ENCODE measurements at places on chromosomes 3 and 15.

DNA sequence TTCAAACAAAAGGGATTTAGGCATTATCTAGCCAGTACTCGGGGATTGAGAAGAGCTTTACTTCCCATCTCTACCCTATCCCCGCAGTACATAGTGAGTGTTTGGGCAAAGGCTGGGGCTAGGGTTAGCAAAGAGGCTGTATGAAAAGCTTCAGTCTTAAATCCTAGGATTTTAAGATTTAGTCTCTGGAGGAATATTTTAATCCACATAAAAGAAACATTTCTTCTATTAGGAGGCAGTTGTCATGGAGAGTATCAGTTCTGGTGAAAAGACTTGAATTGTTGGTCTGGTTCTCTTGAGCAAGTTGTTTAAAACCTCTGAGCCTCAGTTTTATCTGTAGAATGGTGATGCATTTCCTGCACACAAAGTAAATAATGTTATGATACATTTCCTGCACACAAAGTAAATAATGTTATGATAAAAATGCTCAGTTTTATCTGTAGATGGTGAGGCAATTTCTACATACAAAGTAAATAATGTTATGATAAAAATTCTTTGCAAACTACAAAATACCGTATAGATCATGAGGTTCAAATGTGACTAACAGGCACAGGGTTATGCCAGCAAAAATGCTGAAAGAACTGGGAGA lies 53.9 kb upstream of the ZBED2 start:
- DNase-seq = no peak

GRCh38 chr15:26729030-26729429 lies 43.8 kb downstream of the GABRB3 start:
- DNase-seq = no peak

DNA sequence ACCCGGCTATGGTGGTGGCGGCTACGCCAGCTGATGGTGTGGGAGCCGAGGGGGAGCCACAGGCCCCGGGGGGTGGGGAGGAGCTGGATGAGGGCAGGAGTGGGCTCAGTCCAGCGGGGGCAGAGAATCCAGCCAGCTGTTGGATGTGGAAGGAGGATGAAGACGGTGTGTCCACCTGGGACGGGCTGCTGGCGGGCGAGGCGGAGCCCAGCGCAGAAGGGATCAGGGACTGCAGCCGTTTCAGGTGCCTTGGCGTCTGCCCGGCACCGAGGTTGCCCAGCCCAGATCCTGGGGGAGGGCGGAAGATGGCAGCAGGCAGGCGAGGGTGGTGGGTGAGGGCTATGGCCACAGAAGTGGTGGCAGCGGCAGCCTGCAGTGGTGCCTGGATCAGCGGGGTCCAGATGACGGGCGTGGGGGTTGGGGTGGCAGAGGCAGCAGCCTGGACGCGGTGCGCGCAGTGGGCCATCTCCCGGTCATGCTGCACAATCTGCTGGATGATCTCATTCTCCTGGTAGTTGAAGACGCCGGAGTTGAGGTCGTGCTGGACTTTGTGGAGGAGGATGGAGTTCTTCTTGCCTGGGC lies 45.3 kb downstream of the HCN4 start:
- DNase-seq = no peak

- peak; percentile 30 for DNase-seq
Observed at GRCh38 chr3:16668776-16669545, 63.7 kb upstream of the DAZL start.

GRCh38 chr3:146157325-146158060 lies 3.5 kb downstream of the PLOD2 start:
- DNase-seq = no peak

GRCh38 chr3:134872440-134873388 lies 77.7 kb downstream of the EPHB1 start:
- DNase-seq = no peak

DNA sequence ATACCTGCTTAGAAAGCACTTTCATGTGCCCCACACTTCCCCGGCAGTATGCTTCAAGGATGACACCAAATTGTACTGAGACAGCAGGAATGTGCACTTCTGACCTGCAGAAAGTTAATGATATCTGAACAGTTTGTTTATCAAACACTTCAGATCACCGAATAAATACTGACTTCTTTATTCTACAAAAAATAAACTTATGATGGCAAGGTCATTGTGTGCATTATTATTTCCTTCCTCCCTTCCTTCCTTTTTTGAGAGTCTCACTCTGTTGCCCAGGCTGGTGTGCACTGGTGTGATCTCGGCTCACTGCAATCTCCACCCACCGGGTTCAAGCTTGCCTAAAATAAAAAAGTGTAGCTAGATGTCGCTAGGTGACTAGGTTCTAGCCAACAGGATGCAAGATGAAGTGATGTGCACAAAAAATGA lies 80.3 kb downstream of the FAIM start:
- no peak for DNase-seq

DNA sequence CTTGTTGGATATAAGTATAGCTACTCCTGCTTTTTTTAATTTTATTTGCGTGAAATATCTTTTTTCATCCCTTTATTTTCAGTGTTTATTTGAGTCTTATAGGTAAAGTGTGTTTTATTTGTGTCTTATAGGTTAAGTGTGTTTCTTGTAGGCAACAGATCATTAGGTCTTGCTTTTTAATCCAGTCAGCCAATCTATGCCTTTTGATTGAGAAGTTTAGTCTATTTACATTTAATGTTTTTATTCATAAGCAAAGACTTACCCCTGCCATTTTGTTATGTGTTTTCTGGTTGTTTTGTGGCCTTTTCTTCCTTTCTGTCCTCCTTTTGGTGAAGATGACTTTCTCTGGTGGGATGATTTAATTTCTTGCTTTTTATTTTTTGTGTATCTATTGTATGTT lies 232.0 kb downstream of the RAP2B start:
- no peak for DNase-seq

DNA sequence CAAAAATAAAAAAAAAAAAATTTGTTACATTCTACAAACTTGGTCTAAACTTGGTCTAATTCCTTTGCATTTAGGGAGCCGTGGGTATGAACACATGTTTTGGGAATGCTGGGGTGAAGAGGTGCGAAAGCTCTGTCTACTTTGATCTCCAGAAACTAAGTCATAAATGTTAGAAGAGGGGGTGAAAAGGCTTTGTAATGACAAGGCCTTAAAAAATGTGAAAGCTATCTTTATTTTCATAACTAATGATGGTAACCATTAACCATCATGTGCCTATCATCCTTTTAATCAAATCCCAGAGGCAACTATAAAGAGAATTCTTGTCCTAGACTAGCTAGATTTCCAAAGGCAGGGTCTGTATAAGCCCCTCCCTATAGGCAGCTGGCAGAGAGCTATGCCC lies 60.9 kb downstream of the PRICKLE2 start:
- no peak for DNase-seq

Measured in right hindlimb (tissue), 1 donor.